ENCODE measurements at places on chromosomes 7 and 10.

GRCh38 chr10:123348691-123349572, 194.7 kb downstream of the BUB3 start:
- no peak for DNase-seq

- DNase-seq, result no peak
Measured at GRCh38 chr10:13152296-13152695, 9.1 kb upstream of the MCM10 start.

GRCh38 chr10:125823663-125824251, 411 bp downstream of the BCCIP start:
- DNase-seq, result peak; percentile 6

DNA sequence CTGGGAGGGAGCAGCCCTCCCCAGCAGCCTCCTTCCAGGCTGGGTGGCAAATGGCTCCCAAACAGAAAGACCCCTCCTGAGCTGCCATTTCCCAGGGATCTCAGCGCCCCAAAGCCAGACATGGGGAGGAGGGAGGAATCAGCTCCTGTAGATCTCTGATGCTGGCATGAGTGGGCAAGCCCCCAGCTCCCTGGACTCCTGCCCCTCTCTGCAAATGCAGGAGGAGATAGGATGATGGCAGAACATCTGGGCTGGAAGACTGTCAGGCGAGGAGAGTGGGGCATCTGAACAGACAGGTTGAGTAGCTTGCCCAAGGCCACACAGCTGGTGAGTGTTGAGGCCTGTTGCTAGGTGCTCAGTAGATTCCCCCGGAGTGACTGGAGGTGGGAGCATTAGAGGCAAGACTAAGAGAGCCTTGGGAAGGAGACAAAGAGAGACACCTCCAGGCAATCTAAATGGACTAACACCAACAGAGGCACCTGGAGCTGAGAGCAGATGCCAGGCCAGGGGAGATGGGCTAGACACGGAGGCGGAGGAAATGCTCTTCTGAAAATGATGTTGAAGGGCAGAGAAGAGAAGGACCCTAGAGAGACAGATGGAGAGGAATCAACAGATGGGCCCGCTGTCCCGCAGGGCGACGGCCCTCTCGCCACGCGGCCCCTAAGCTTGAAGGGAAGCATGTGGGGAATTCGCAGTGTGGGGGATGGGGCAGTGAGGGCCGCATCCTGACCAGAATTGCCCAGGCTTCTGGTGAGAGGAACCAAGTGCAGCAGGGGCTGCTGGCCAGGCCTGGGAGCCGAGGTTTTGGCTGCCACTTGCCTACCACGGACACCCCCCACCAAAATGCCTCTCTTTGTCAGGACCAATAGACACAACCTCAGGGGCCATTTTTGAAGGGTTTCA, 84.8 kb upstream of the LRRC4 start:
- no peak for DNase-seq

DNA sequence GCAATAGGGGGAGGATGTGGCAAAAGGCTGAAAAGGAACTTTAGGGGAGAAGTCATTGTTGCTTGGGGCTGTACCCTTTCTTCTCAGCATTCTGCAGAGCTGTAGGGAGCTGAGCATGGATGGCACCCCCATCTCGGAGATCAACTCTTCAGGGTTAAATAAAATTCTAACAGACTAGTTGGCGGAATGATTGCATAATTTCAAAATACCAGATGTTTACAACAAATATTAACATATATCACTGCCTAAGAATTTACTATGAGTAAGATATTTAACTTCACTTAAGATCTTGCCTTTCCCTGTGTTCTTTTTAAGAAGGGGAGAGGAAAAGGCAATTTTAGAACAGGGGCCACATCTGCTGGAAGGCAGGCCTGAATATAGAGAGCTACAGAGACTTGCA, 509 bp upstream of the OR2F1 start:
- no peak for DNase-seq

GRCh38 chr7:87567052-87567451, 33.6 kb downstream of the ABCB1 start:
- peak; percentile 53 for DNase-seq

- DNase-seq, result no peak
Measured at GRCh38 chr7:47035522-47035921, 546.4 kb downstream of the TNS3 start.

DNA sequence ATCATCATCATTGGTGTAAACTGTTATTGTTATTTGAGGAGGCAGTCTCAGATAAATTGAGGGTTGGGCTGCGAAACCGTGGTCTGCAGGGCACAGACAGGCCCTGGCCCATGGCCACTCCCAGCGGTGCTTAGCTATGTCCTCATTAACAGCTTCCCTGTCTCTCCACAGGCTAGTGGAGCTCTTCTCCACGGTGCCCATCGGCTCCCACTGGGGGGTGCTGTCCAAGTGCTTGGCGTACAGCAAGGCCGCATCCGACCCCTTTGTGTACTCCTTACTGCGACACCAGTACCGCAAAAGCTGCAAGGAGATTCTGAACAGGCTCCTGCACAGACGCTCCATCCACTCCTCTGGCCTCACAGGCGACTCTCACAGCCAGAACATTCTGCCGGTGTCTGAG, 21.6 kb downstream of the GPR26 start:
- DNase-seq, result no peak

DNA sequence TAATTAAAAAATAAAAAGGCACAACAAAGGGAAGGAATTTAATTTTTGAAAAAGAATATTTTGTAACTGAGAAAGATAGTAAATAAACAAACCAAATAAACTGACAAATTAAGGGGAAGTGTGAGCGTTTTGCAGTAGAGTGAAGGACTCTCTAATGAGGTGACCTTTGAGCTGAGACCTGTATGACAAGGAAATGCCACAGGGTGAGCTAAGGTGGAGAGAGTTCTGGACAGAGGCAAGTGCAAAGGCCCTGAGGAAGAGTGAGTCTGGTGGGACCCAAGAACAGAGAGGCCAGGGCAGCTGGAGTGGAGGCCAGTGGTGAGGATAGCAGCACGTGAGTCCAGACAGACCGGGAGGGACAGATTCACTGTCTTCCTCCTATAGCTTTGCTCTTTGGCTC, 179.4 kb downstream of the CACNB2 start:
- no peak for DNase-seq

DNA sequence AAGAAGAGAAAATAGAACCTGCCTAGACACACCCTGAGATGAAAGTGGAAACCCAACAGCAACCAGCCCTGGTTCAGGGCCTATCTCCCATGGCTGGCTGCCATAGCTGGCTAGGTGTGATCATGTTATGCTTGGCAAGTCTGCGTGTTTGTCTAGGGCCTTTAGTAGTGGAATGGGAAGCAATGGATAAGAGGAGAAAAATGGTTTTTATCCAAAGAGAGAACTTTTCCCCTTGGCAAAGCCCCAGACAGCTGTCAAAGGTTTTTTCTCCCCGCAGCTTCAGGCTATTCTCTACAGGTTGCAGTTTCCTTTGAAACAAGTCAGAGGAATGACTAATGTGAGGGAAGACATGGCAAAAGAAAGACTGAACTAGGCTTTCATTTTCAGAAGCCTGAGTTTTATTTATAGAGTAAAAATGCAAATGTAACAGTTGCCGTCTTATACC, 161.5 kb downstream of the SEMA3D start:
- DNase-seq, result peak; percentile 82

DNA sequence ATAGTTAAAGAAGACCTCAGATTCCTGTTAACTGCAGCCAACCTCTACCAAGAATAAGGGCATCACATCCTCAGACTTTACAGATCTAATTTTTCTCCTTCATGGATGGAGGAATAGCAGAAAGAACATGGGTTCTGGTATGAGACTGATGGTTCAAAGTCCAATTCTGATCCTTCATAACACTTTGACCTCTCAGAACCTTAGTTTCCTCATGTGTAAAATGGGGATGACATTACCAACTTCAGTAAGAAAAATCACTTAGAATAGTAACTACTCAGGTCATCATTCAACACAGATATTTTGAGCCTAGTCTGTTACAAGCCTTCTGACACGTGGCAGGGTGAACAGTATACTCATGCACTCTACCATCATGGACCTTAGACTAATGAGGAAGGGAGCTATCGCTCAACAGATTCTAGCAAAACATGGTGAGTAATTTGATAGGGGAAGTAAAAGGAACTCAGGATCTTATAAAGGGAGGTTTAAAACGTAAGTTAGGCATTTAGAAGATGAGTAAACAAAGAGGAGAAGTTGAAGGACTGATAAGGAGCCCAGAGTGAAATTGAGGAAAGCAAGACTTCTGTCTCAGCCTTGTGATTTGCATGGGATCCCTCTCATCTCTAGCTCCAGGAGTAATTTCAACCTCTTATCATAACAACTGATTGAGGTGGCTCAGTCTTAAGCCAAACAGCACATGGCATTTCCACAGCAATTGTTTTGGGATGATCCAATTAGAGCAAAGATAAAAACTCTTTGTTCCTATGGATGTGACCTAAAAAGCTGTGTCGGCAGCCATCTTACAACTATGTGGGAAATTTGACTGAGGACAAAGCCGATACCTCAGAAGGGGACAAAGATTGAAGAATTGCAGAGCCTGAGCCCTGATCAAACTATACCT, 69.2 kb upstream of the TCF7L2 start:
- no peak for DNase-seq

GRCh38 chr10:86905429-86905828, 52.0 kb downstream of the MMRN2 start:
- DNase-seq, result no peak

DNA sequence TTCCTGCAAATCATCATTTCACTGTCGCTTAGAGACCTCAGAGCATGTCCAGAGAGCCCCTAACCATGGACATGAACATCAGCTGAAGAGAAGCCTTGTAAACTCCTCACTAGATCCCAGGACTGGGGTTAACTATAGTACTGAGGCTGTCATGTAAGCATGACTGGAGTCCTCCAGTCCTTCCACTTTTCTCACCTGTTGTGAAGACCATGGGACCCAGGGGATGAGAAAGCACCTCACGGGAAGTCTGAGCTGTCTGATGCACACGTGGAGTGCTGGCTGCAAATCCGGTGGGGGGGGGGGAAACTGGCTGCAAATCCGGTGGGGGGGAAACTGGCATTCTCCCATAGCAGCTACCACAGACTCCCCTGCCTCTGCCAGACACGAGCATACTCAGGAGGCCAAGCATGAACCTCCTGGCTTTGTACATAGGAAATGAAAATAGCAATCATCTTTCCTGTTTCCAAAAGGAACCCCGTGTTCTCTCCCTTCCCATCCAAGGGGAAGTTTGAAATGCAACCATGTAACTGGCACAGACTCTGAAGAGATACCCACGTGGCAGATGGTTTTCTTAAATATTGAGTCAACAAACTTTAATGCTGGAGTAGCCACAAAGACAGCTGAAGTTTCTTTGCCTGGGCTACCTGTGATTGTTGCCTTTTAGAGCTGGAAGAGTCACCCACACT, 261.4 kb downstream of the ZMYND11 start:
- DNase-seq, result no peak

DNA sequence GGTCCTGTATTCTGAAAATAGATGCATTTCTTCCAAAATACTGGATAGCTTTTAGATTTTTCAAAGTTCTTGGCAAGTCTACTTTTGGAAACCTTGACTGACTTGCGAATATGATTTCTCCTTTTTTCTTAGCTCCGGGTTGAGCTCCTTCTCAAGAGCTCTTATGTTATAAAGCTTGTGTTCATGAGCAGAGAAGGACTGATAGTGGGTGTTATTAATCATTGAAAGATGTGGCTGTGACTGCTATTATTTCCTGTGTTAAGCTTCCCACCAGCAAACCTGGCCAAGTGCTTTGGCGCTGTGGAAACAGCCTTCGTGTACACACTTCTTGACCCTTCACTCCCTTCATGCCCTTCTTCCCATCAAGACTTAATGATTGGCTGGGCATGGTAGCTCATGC, 98.2 kb downstream of the KIAA1217 start:
- DNase-seq, result no peak

DNA sequence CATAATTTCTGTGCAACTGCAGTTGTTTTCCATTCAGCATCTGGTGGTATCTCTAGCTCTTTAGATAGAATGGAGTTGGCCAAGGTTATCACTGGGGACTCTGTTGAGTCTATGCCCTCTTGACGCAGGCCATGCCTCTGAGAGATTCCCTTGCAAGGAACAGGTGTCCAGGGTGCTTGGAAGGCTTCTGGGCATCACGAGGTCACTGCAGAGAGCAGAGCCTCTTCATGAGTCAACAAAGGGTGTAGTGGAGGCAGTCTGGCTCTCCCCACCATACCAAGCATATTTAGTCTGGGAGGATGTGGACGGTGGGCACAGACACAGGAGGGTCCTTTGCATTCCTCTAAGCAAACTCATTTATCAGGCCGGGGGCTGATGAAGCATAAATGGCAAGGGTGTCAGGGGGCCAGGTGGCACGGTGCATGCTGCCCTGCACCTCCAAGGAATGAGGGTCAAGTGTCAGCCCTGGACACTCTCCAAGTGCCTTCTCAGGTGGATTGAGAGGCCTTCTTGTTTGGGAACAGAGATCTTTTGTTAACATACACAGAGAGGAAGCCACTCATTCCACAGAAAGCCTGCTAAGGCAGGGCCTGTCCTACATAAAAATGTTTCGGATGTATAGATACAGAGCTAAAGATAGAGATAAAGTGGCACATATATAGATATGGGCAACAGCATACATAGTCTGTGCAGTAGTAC, 328.6 kb downstream of the INHBA start:
- DNase-seq, result no peak

DNA sequence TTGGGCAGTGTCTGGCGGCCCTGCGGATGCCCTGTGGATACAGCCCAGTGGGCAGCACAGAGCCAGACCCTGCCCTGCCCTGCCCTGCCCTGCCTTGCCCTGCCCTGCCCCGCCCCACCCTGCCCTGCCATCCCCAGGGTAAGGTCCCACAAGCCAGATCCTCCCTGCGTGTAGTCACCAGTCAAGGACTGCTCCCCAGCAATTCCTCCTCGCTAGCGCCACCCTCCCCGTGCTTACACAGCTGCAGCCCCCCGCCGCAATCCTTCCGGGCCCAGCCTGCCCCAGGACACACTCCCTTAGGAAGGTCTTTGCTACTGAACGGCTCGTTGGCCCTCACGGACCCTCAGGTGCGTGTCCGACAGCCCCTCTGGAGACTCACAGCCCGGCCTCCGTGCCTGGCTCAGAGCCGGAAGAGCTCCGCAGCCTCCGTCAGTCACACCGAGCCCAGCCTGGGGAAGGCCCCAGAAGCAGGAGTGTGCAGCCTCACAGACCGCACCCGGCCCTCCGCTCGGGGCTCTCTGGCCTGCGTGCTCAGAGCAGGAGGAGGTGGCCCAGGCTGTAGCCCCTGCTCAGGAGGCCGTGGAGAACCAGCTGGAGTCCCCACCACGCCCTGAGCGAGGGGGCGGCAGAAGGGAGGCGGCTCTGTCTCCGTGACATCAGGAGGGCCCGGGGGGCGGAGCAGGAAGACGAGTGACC, 68.3 kb downstream of the PWWP2B start:
- DNase-seq, result no peak

GRCh38 chr10:35493196-35494118, 111.7 kb upstream of the GJD4 start:
- DNase-seq, result peak; percentile 46

DNA sequence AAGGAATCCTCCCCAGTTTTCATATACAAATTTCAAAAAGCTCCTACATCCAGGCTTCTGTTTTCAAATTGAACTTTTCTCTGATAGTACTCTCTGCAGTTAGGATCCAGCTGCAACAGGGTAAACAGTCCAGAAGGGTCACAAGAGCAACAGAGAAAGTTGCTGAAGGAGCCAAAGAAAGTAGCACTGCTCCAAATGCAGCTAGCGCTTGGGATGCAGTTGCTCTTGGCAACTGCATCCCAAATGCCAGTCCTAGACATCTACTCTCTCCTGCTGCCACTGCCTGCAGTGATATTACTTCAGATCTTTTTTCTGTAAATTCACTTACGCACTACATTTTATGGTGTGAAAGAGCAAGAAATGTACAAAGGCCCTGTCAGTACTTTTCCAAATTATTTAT, 14.6 kb downstream of the GPR37 start:
- DNase-seq, result no peak

All from M059J (cell line).